T-cell (primary cell): ENCODE measurements at places on chromosomes 6 and 20. TPM values are rescaled to one million over a fixed set of nuclear protein-coding genes. Genes with fewer than 3 reads are reported as not detected.
A peak's percentile ranks its signal among the peaks of the same experiment; 100 is the strongest.

GRCh38 chr6:158564243-158565121 is 4.6 kb downstream of the TMEM181 start:
- peak; percentile 25 for DNase-seq
- H3K4me3 ChIP-seq = peak overlapping the region; percentile 25
- peaks cover 5% of the 10 kb centered on the region for H3K36me3 ChIP-seq
- peaks cover 18% of the 10 kb centered on the region for H3K4me1 ChIP-seq

DNA sequence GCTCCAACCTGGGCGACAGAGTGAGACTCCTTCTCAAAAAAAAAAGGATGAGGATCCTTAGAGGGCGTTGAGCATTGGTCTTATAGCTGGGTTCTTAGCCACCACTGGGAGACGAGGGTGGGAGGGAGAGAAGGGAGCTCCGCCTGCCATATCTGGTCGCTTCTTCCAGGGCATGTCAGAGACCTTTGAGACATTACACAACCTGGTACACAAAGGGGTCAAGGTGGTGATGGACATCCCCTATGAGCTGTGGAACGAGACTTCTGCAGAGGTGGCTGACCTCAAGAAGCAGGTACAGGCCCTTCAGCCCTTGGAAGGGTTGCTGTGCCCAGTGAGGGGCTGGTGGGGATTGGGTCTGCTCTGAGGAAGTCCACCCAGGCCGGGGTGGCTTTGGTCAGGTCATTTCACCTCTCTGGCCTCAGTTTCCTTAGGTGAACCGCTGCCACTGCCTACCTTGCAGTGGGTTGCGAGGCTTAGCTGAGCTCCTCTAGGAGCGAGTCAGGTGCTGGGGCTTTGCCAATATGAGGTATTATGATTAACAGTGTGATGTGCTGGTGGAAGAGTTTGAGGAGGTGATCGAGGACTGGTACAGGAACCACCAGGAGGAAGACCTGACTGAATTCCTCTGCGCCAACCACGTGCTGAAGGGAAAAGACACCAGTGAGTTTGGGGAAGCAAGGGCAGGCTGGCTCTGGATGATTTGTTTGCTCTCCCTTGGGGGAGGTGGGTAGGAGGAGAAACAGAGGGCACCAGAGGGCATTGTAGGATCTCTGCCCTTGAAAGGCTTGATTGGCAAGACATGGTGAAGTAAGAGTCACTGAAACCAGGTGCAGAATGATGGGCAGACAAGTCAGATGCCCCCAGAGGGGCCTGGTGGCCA is 8.5 kb downstream of the CNPY3 start:
- H3K27me3 ChIP-seq = no peaks in the 10 kb centered on the region
- no peak overlapping the region for H3K27ac ChIP-seq
- peaks cover 15% of the 10 kb centered on the region for H3K4me1 ChIP-seq
- DNase-seq = no peak
- no peak overlapping the region for H3K4me3 ChIP-seq

GRCh38 chr6:167546611-167547327 is 221.9 kb downstream of the TTLL2 start:
- H3K36me3 ChIP-seq = no peaks in the 10 kb centered on the region
- no peaks in the 10 kb centered on the region for H3K4me1 ChIP-seq
- H3K27ac ChIP-seq = no peak overlapping the region
- peaks cover 17% of the 10 kb centered on the region for H3K27me3 ChIP-seq
- H3K4me3 ChIP-seq = no peak overlapping the region
- no peak for DNase-seq

DNA sequence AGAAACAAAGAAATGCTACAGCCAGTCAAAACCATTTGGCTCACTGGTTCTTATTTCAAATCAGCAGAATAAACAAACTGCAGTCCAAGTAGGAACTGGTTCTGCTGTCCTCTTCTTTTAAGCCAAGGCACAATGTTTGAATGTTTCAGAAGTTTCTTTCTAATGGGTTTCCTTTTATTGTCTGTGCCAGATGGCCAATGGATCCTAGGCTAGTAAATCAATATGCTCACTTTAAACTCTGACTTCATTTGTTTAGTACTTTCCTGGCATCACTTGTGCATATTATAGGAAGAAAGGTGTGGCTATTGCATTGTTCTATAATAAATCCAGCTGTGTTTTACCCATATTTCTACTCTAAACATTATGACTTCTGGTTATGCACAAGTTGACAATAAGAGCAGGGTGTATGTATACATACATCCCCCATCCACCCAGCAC is 99.7 kb upstream of the PLCB4 start:
- no peaks in the 10 kb centered on the region for H3K27me3 ChIP-seq
- no peak for DNase-seq
- no peak overlapping the region for H3K4me3 ChIP-seq
- no peaks in the 10 kb centered on the region for H3K36me3 ChIP-seq
- no peak overlapping the region for H3K27ac ChIP-seq

DNA sequence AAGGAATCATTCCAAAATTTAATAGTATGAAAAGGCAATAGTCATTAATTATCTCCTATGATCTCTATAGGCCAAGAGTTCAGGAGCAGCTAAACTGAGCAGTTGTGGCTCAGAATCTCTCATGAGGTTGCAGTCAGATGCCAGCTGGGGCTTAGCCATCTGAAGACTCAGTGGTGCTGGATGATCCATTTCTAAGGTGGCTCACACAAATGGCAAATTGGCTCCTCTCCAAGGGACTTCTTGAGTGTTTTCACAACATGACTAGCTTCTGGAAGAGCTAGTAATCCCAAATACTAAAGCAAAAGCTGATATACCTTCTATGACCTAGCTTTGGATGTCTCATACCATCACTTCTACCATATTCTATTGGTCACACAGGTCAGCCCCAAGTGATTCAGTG is 104.2 kb downstream of the HAO1 start:
- H3K27ac ChIP-seq = no peak overlapping the region
- no peak overlapping the region for H3K4me3 ChIP-seq
- no peak for DNase-seq
- no peaks in the 10 kb centered on the region for H3K4me1 ChIP-seq
- H3K27me3 ChIP-seq = no peaks in the 10 kb centered on the region

- peaks cover 39% of the 10 kb centered on the region for H3K27me3 ChIP-seq
- no peak overlapping the region for H3K27ac ChIP-seq
- H3K36me3 ChIP-seq = no peaks in the 10 kb centered on the region
- H3K4me1 ChIP-seq = peaks cover 4% of the 10 kb centered on the region
- no peak overlapping the region for H3K4me3 ChIP-seq
- peak; percentile 5 for DNase-seq
These were observed 178.7 kb downstream of the TAF4 start for GRCh38 chr20:61886721-61887595.

DNA sequence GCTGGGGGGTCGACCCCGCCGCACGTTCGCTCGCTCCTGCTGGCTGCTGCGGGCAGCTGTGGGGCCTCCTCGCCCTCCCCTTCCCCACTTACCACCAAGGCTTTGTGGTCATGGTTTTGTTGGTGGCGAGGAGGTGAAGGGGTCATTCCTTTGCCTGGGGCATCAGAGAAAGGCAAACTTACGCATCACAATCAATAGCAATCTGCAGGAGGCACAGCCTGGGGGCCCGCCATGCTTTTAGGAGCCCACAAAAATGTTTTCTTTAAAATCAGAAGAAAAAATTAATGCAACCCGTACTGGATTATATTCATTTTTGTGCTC is 137.0 kb downstream of the IMPG1 start:
- H3K27me3 ChIP-seq = peaks cover 3% of the 10 kb centered on the region
- DNase-seq = no peak
- no peaks in the 10 kb centered on the region for H3K36me3 ChIP-seq
- peak overlapping the region; percentile 0 for H3K4me3 ChIP-seq

- no peak overlapping the region for H3K4me3 ChIP-seq
- H3K27ac ChIP-seq = no peak overlapping the region
- H3K27me3 ChIP-seq = peaks cover 4% of the 10 kb centered on the region
- no peak for DNase-seq
- no peaks in the 10 kb centered on the region for H3K4me1 ChIP-seq
These were observed 494.3 kb downstream of the EPM2A start for GRCh38 chr6:145241039-145241438.

DNA sequence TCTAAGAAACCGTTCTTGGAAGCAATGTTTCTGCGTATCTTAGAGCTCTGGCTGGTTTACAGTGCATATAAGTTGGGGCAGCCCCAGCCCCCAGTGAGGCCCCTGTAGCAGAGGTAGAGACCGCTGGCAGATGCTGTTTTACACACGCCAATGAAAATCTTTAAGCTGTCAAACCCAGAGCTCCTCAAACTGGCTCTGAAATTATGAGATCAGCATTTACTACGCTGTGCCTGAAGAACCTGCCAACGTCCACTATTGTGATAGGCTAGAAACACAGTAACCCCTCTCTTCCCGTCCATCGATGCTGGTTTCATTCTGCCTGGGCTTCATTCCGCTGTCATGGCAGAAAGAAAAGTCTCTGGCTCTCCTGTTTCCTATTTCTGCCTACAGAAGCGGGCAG is 160.6 kb downstream of the SMOC2 start:
- H3K4me3 ChIP-seq = no peak overlapping the region
- no peak overlapping the region for H3K27ac ChIP-seq
- no peak for DNase-seq
- H3K36me3 ChIP-seq = no peaks in the 10 kb centered on the region
- no peaks in the 10 kb centered on the region for H3K27me3 ChIP-seq
- H3K4me1 ChIP-seq = no peaks in the 10 kb centered on the region

DNA sequence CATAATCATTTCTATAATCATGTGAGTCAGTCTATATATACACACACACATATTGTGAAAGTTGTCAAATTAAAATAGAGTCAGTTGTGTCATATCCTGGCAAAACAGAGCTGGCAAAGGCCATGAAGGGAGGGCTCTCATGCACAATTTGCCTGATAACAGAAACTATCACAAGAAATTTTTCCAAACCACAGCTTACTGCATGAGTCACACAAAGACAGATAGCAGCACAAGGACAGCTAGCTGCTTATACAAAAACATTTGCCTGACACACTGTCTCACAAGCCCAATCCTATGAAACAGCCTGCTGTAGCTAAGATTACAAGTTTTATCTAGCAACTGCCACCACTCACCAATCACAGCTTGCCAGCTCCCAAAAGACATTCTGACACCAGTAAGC is 848.5 kb upstream of the MAN1A1 start:
- H3K36me3 ChIP-seq = no peaks in the 10 kb centered on the region
- no peaks in the 10 kb centered on the region for H3K27me3 ChIP-seq
- H3K27ac ChIP-seq = no peak overlapping the region
- no peak for DNase-seq
- H3K4me1 ChIP-seq = no peaks in the 10 kb centered on the region

GRCh38 chr6:30747300-30747687 is 2.9 kb upstream of the IER3 start:
- no peak overlapping the region for H3K4me3 ChIP-seq
- DNase-seq = no peak
- no peaks in the 10 kb centered on the region for H3K36me3 ChIP-seq
- no peaks in the 10 kb centered on the region for H3K27me3 ChIP-seq

DNA sequence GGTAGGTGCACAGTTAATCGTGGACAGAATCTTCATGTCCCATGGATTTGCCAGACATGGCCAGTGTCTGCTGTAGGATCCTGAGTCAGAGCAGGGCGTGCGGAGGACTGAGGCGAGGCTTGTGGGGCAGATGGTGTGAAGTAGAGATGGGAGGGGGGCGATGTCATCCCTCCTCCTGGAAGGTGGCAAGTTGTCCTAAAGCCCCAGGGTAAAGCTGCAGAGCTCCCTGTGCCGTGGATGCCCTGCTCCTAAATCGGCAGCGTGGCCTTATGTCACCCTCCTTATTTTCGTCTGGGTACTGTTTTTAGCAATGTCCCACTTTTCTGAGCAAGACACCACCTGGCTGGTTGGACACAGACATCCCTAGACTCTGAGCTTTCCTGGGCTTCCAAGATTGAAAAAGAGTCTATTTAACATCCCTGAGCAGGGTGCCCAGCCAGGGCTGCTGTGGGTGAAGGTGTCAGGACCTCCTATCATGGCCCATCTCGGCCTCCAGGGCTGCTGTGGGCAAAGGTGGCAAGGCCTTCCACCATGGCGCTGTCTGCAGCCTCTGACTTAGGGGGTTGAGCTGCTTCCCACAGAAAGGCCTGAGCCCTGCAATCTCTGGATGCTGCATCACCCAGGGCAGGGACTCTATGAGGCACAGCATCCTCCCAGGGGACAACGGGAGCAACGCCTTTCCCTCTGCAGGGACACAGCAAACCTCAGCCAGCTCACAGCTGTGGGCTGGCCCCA is 145.4 kb downstream of the TTLL2 start:
- H3K4me3 ChIP-seq = no peak overlapping the region
- H3K36me3 ChIP-seq = no peaks in the 10 kb centered on the region
- H3K4me1 ChIP-seq = no peaks in the 10 kb centered on the region
- H3K27ac ChIP-seq = no peak overlapping the region
- DNase-seq = no peak

The BCAS1 gene
- total RNA-seq = 0.33 TPM

The ANKRD66 gene
- total RNA-seq = not detected

The PTK6 gene
- 0.22 TPM for total RNA-seq

The COL9A3 gene
- total RNA-seq = 2.1 TPM

The TREML1 gene
- not detected for total RNA-seq

The PBOV1 gene
- not detected for total RNA-seq

The TFAP2D gene
- total RNA-seq = not detected

The BMP5 gene
- total RNA-seq = not detected
